ENCODE measurements at places on chromosomes 11 and 22. TPM values are rescaled to one million over a fixed set of nuclear protein-coding genes. Genes with fewer than 3 reads are reported as not detected.

KRTAP5-7 gene
- total RNA-seq = not detected

PLAAT5 gene
- not detected for total RNA-seq

CPT1A gene
- 80.5 TPM for total RNA-seq

TMEM25 gene
- 4.6 TPM for total RNA-seq

ALX4 gene
- total RNA-seq = not detected

DENND6B gene
- total RNA-seq = 1.9 TPM

SLC5A12 gene
- 0.06 TPM for total RNA-seq

UBQLN3 gene
- total RNA-seq = 0.13 TPM

TRIM5 gene
- total RNA-seq = 55.3 TPM

PHOX2A gene
- not detected for total RNA-seq

DEPDC7 gene
- 5.8 TPM for total RNA-seq

SLC29A2 gene
- 0.12 TPM for total RNA-seq

MAPK8IP1 gene
- 6.5 TPM for total RNA-seq

IRF7 gene
- 8.6 TPM for total RNA-seq

DTX4 gene
- 4.8 TPM for total RNA-seq

TYR gene
- total RNA-seq = not detected

CCDC87 gene
- total RNA-seq = 0.44 TPM

MAP6 gene
- 5.7 TPM for total RNA-seq

SHISAL1 gene
- 5.7 TPM for total RNA-seq

TRIM48 gene
- total RNA-seq = not detected

PEX16 gene
- 30.0 TPM for total RNA-seq

PKNOX2 gene
- total RNA-seq = 1.1 TPM

LINC01488 gene
- not detected for total RNA-seq

RIBC2 gene
- 1.2 TPM for total RNA-seq

OR10A5 gene
- not detected for total RNA-seq

RTN4R gene
- 0.13 TPM for total RNA-seq

FGF3 gene
- not detected for total RNA-seq

APOBEC3G gene
- 11.0 TPM for total RNA-seq

AIFM3 gene
- total RNA-seq = 0.53 TPM

FZD4 gene
- total RNA-seq = 42.4 TPM

KRTAP5-9 gene
- not detected for total RNA-seq

SCGB1C1 gene
- not detected for total RNA-seq

SF3B2 gene
- total RNA-seq = 134 TPM

All from aortic smooth muscle cell (primary cell).